HEK293T (cell line): ENCODE measurements at places on chromosomes 2 and 18.

GRCh38 chr2:144071461-144071860 lies 448.5 kb downstream of the ZEB2 start:
- DNase-seq = no peak

GRCh38 chr2:150271952-150272802 lies 215.3 kb downstream of the RND3 start:
- DNase-seq = no peak

GRCh38 chr2:187320846-187321245 lies 127.2 kb downstream of the CALCRL start:
- no peak for DNase-seq

DNA sequence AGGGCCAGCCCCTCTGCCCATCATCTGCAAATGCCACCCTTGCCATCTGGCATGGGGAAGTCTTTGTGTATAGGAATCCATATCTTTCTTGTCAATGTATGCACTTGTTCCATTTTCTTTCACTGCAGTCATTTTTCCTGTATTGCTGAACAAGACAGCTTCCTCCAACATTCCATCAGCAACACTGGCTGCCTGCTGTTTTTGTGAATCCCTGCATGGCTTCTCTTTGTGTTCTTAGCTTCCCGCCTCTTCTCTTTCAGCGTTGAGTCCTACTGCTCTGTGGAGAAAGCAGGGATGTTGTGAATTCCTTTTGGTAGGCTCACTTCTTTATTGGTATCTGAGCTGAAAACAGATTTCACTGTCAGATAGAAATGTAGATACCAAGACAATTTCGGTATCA lies 150.0 kb downstream of the LPIN1 start:
- no peak for DNase-seq

DNA sequence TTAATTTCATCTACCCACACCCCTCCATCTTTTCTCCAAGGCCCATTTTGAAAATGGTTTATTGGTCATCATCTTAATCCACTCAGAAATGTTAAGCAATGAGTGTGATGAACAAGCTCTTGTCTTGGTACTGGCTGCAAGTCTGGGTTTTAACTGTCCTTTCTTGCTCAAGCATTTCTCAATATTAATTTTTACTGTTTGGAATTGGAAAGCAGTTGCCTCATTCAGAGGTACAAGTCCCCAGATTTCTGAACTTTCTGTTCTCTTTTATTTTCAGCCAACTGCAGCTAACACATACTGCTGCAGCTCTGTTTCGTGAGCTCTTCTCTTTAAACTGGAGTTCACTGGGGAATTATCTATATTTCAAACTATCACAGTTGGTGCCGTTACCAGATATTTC lies 99.4 kb upstream of the TEX51 start:
- DNase-seq = no peak
